ENCODE measurements at places on chromosomes 5 and 9.

DNA sequence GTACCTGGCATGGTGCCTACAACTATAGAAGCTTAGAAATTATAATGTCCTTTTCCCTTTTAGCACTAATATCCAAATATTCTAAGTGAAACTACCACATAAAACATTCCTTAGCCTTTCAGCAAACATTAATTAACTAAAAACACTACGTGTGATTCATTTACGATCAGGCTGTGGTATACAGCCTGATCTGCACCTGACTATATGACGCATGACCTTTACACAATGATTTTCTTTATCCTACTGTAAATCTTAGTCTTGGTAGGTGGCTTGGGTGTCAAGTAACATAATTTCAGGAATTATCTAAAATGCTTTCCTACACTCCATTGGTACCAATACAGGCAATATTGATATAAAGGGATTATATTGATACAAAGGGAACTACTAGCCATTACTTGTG lies 686.7 kb downstream of the DTWD2 start:
- DNase-seq = no peak

GRCh38 chr5:172939071-172939470 lies 20.2 kb upstream of the RPL26L1 start:
- no peak for DNase-seq

GRCh38 chr5:149466457-149466972 lies 84.7 kb downstream of the CSNK1A1 start:
- DNase-seq = no peak

GRCh38 chr9:68780380-68780712 lies 75.3 kb downstream of the PIP5K1B start:
- DNase-seq = no peak

GRCh38 chr5:72600391-72600981 lies 93.3 kb upstream of the ZNF366 start:
- DNase-seq = no peak

DNA sequence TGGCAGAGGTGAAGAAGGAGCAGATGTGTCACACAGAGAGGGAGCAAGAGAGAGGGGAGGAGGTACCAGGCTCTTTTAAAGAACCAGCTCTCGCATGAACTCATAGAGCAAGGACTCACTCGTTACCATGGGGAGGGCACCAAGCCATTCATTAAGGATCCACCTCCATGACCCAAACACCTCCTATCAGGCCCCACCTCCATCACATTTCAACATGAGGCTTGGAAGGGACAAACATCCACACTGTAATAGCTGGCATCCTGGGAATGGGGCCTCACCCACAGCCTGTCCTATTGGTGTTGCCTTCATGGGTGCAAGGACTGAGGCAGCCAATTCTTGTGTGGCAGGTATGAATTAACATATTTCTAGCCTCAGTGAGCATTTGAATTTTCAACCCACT lies 11.6 kb upstream of the TNFAIP8 start:
- DNase-seq = no peak

GRCh38 chr5:6450319-6450833 lies 1.7 kb downstream of the UBE2QL1 start:
- no peak for DNase-seq

DNA sequence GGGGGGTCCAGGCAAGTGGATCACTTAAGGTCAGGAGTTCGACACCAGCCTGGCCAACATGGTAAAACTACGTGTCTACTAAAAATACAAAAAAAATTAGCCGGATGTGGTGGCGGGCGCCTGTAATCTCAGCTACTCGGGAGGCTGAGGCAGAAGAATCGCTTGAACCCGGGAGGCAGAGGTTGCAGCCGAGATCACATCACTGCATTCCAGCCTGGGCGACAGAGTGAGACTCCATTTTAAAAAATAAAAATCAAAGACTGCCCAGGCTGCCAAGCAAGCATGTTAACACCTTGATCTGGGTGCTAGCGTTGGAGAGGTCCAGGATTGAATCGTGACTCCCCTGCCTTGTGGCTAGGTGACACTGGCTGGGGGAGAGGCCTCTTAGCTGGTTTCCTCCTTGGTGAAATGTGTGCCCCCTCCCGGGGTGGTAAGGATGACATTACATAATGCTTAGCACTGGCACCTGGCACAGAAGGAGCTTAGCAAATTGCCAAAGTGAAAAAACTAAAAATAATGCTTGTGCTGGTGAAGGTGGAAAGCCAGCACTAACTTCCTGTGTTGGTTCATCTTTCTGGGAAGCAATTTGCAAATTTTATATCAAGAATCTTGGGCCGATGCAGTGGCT lies 2.2 kb upstream of the CIZ1 start:
- DNase-seq = no peak

DNA sequence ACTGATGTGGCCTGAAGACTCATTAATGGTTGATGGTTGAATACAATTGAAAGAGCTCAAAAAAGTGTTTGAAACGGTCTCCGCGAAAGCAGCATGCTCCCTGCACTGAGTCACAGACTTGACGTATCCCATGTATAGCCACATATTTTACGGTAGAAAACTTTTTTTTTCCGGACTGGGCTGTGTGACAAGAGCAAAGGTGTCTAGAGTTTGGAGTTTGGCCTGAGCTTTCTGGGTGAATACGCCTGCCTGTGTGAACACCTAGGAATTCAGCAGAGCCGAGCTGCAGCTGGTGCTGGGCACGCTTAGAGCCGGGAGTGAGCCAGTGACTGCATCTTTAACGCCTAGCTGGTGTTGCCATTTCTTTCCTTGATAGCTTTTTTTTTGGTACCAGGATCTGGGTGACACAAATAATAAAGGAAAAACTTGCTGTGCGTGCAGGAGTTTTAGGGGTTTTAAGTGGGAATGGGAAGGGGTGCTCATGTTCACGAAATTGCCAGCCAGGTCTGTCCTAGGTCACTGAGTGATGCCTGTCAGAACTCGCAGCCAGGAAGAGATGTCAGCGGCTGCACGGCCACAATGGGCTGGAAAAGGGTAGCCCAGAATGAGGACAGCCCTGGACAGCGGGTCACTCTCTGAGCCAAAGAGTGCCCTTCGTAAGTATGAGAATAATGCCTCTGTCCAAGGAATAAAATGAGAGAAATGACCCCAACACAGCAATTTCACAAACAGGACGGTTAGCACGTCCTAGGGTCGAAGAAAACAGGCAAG lies 51.7 kb downstream of the PSMB7 start:
- no peak for DNase-seq

DNA sequence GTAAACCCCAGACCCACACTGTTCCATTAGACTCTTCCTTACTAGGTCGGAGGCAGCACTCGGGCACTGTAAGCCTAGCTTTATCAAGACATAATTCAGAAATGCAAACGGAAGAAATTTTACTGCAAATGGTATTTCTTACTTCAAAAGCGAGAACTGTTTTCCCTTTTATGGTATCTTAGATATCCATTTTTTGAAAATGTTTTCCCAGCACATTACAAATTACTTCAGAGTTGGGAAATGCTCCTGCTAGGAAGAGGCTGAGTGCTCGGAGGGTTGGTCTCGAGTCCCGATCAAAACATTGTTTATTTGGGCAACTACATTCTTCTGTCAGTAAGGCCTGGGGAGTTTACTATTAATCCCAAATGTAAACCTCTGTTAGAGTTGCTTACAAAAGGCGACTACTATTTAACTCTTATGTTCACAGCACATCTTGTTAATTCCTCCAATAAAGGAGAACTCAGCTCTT lies 332.9 kb downstream of the CWC27 start:
- no peak for DNase-seq

- no peak for DNase-seq
Measured at GRCh38 chr9:92846662-92847145, 31.1 kb downstream of the ZNF484 start.

- no peak for DNase-seq
Measured at GRCh38 chr9:20783057-20784038, 99.3 kb downstream of the FOCAD start.

- DNase-seq = no peak
Measured at GRCh38 chr5:167248257-167248656, 1043.2 kb upstream of the WWC1 start.

DNA sequence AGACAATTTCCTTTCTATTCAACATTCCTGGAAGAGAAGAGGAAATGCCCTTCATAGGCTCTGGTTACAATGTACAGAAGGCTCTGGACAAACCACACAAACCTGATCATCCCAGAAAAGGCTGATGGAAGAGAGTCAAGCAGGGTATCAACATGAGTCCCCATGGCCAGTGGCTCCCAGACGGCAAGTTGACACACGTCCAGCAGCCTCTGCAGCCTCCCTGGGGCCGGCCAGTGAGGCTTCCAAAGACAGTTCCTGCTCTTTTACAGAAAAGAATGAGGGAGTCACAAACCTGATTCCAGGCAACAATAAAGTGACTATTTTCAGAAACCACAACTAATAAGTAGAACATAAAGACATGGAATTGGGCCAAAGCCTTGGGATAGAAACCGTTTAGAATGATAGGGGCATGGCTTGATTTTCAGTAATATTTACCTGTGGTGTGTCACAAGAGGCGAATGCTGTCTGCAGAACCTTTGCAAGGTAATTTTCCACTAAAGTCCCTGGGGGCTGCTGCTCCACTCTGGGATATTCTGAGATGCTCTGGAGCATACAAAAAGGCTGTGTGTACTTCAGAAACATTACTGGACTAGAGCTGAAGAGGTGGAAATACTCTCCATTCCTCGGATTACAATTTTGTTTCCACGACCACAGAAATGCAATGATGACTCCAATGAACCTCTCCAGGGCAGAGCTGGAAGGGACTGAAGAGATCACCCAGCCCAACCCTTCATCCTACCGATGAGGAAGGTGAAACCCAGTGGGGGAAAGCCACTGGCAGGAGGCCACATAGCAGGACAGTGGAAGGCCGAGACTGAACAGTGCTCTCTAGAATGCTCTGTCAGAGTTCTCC lies 10.4 kb downstream of the MED27 start:
- no peak for DNase-seq

DNA sequence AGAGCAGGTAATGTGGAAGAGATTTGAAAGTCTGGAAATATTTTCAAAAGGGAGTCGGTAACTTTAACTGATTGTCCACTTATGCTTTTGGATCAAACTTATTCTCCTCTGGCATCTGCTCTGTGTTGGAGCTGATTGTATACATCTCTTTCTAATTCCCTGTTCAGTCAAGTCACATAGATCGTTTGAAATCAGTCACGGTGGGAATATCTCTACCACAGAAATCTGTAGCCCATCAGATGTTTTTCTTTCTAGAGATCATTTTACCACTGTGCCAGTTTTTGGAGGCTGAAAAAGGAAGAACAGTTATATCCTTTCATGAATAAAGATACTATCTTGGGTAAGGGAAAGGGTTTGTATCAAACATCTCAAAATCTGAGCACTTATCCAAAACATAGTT lies 1853.3 kb downstream of the EFNA5 start:
- no peak for DNase-seq

DNA sequence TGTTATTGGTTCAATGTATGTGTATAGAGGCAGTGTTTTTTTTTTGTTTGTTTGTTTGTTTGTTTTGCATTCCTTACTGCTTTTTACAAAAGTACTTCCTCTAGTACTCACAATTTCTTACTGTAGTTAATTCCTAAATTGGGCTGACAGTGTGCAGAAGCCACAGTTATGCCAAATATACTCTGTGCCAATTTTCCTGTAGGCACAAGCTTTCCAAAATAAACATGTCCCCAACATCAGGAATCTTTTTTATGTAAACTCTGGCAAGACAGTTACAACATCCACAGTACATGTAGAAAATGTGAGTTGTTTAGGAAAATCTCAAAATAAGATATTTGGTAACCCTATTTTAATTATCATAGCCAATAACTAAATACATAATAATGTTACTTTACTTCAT lies 161.6 kb upstream of the TSLP start:
- DNase-seq = no peak

- DNase-seq = no peak
Measured at GRCh38 chr5:90534922-90535321, 5.5 kb upstream of the LYSMD3 start.

GRCh38 chr5:109062664-109063063 lies 315.0 kb downstream of the FER start:
- no peak for DNase-seq

GRCh38 chr9:97907046-97907445 lies 15.3 kb downstream of the TRMO start:
- no peak for DNase-seq

GRCh38 chr5:149580808-149581191 lies 498 bp upstream of the ARHGEF37 start:
- DNase-seq = no peak

DNA sequence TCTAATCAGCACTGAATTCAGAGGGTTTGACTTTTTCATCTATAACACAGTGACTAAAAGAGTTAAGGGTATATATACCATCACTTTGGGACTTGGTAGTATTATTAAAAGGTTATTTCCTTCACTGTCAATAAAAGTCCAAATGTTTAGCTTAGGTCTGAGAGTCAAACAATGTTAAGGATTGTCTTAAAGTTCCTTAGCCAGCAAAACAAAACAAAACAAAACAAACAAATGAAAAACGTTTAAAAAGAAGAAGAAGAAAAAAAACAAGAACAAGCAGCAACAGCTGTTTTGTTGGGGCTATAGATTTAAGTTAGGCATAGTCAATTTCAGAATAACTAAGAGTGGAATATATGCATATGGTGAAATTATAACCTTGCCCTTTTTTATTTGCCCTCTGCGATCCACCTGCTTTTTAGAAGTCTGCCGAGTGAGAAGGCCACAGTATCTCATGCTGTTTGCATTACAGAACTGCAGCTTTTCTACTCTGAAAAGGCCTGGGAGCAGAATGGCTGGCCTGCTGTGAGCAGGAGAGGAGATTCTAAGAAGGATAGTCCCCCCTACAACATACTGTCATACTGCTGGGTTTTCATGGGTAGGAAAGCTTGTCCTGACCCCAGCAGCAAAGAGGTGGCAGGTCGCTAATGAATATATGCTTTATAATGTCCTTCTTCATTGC lies 141.7 kb downstream of the NTRK2 start:
- no peak for DNase-seq

DNA sequence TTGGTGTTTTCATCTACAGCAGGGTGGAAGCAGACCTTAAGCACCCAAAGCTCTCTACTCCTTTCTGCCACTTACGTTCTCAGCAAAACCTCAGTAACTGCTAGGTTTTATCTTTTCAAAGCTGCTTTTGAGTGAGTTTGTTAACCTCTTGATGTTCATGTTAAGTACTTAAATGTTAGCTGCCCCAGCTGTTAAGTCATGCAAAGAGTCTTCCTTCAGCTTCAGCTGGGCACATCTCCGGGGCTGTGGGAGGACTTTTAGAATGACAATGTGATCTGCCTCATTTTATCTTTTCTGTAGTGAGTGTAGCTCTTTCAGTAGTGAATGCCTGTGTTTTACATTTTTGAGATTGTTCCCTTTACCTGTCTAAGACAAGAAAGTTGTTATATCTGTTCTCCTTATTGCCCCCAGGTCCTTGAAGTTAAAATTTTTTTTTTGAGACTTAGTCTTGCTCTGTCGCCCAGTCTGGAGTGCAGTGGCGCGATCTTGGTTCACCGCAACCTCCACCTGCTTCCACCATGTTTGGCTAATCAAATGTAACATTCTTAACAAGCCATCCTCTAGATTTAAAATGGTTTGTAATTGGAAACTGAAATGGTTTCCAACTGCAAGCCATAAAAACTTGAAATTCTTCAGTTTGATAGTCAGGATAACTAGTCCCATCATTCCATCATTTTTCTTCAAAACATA lies 19.6 kb downstream of the KDM4C start:
- DNase-seq = peak; percentile 38

DNA sequence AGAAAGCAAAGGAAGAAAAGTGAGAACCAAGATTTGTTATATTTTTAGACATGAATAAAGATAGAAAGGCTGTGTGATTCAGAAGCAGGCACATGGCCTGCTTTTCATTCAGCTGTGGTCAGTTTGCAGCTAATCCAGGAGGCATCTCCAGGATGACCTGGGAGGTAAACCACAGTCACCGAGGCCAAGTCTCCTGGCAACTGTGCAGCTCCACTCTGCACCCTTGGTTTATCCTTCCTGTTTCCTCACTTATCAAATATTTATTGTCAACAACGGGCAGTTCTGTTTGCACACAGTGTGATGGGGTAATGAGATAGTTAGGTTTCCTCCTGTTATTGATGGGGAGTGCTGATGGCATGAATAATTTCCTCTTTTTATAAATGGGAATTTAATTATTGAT lies 243.0 kb downstream of the PSAT1 start:
- no peak for DNase-seq

Measured in activated CD8-positive, alpha-beta memory T cell treated with anti-CD3 and anti-CD28 coated beads for 24 hours (primary cell).